ENCODE measurements at places on chromosomes 4 and X.

DNA sequence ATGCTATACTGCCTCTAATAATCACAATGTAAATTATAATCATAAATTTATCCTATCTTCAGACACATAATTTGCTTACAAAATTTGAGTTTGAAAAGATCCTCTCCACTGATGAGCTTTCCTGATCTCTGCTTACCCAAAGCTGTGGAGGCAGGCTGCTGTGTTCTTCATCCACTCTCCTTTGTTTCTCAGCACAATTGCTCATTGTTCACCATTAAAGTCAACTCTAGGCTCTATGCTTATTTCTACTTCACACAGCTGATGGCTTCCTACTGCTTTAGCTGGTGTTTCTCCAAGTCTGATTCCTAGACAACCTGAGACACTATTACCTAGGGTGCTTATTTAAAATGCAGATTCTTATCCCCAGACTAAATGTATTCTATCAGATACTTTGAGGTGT lies 319.7 kb downstream of the PCDH18 start:
- DNase-seq: no peak

- DNase-seq: no peak
Observed at GRCh38 chr4:152545088-152545487, 9.2 kb upstream of the FBXW7 start.

- DNase-seq: peak; percentile 55
Observed at GRCh38 chrX:39688576-39689375, 409.0 kb downstream of the BCOR start.

- no peak for DNase-seq
Observed at GRCh38 chr4:22237155-22237751, 278.6 kb downstream of the ADGRA3 start.

GRCh38 chr4:66842026-66842723 lies 703.1 kb downstream of the CENPC start:
- DNase-seq: no peak

GRCh38 chrX:43969504-43970501 lies 3.4 kb downstream of the NDP start:
- peak; percentile 36 for DNase-seq

DNA sequence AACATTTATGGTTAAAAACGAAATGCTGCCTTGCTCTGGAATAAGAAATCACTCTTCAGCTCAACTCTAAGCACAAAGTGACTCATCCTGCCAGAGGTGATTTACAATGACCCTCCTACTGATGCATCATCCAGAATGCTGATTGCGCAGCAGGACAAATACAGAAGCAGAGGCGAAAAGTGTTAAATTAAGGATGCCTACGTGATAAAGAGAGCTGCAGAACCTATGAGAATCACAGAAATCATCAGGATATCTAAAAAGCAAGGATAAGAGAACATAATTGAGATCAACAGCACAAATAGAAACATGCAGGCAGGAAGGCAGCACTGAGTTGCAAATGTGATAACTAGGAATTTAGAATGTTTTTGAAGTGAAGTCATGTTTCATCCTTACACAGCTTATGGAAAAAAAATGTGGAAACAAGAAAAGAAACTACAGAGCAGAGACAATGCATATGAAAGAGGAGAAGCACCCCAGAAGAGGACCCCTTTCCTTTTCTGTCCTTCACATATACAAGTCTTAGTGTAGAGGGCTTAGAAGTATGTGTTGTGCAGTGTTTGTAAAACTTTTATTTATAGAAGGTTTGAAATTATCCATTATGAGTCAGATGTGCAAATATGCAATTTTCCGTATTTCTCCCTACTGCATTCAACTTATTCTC lies 188.4 kb downstream of the SLC7A11 start:
- peak; percentile 93 for DNase-seq

DNA sequence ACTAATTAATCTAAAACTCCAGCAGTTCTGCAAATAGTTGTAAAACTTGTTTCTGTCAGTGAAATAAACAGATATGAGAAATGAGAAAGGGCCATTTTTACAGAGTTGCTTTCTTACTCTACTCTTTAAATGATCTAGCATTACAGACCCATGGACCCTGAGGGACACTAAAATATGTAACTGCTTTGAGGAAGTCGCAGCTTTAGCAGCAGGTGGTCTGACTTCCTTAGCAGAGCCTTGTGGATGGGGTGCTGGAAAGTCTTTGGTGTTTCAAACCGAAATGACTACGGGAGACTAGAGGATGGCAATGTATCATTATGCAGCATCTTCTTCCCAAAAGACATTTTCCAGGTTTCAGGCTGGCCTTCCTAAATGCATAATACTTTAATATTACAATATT lies 18.7 kb downstream of the SHISA3 start:
- no peak for DNase-seq

DNA sequence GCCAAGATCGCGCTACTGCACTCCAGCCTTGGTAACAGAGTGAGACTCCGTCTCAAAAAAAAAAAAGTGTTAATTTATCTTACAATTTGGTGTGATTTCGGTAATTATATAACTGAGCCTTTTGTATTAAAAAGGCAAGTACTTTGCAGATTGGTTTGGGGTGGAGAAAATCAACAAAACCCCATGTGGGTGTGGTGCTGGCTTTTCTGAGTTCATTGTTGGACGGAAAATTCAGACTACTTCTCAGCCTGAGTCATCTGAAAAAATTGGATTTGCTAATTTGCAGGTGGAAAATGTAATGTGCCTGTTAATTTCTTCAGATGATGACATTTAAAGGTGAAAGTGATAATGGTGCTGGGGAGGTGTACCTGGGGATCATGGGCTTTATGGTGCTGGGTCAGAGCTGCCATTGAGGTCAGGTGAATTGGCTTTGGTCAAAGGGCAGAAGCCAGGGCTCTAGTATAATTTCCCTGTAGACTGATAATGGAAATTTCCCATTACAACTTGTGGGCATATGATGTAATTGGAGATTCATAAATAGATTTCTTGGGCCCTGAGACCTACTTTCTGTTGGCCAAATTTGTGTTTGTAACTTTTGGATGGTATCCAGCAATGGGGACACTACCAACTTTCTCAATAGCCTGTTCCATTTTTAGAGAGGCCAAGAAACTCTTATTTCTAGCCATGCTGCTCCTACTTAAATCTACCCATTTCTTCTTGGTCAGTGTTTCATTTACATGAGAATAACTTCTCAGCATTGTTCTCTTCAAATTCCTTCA lies 74.3 kb upstream of the TEX13D start:
- no peak for DNase-seq

DNA sequence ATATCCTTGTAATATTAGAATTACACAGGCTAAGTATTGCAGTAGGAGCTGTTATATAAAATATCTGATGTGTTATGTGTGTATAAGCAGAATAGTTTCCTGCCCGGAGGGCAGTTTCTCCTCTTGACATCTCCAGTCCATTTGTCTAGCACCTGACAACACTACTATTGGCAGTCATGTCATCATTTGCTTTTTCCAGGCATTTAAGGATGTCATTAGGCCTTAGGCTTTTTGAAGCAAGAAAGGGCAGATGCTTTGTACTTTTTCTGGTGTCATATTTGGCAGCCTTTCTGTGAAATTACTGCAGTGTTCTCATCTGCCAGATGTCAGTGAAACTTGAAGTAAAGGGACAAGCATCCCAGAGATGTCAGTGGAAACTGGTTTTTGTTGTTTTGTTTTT lies 2017.6 kb upstream of the IGFBP7 start:
- DNase-seq: no peak

DNA sequence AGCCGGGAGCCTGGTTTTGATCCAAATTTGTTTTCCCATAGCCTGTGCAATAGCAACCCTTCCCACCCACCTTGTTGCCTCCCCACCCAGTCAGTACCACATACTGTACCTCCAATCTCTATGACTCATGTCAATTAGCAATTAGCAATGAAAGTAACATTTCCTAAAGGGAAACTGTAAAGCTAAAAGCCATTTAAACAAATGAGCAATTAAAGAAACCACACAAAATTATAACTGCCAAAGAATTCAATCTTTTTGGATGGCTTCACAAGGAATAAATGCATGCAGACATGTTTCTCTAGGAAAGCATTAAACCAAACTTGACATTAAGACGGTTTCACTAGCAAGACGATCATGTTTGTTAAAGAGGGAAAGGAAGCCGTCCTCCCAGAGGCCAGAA lies 169.0 kb upstream of the MAP3K15 start:
- DNase-seq: no peak

DNA sequence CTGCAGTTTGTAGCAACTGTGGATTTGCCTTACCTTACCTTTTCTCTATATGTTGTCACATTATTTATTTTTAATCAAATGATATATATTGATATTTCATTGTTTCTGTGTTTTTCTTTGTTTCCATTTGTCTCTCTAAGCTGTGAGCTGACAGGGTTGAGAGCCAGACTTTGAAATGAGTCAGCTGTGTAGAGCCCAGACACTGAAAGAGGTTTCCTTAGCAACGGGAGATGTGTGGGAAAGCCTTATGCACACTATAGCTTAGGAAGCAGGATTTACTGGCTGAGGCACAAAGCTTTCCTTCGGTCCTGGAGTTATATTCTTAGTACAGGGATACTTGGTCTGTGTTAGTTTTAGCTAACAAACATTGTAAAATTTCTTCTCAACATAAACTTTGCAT lies 192.2 kb downstream of the FGF13 start:
- DNase-seq: no peak

- DNase-seq: no peak
Observed at GRCh38 chr4:2354760-2355159, 63.7 kb downstream of the ZFYVE28 start.

Measured in fibroblast of skin of abdomen (primary cell).